Stimulated activated CD4-positive, alpha-beta T cell treated with anti-CD3 and anti-CD28 coated beads, Interleukin-1b, Interleukin-23, amount 100 ng/mL, for 1 hour (primary cell): ENCODE measurements at places on chromosomes 16 and 17.

DNA sequence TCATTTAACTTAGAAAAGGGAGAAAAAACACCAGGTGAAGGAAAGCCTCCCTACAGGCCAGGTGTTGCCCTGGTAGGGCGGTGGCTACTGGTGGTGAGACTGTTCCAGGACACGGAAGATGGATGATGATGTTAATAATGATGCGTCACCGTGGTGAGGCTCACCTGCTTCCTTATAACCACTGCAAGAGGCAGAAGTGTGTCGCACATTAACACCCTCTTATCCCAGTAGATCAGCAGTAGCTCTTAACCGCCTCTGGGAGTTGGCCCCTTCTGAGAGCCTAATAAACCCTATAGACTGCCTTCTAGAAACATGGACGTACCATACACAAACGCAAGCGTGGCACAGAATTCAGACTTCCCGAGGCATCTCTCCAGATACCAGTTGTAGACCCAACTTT, 7.8 kb downstream of the BFAR start:
- no peak for DNase-seq

DNA sequence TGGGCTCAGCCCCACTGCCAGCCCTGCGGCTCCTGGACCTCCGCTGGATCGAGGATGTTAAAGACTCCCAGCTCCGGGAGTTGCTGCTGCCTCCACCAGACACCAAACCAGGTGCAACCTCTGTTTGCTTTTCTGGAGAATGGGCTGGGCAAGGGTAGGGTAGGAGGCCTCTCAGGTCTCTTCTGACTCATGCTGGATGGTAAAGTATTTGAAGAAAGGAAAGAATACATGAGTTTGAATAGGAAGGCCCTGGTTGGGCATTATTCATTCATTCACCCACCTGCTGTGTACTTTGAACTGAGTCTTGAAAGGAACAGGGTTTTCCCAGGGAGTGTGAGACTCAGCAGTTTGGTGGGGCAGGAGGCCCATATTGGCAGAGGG, 6.5 kb upstream of the ORAI3 start:
- no peak for DNase-seq

GRCh38 chr17:73011016-73011486, 81.4 kb downstream of the SLC39A11 start:
- no peak for DNase-seq

GRCh38 chr17:64723781-64724180, 61.7 kb upstream of the SMURF2 start:
- no peak for DNase-seq

GRCh38 chr17:4823373-4824089, 9.6 kb upstream of the MINK1 start:
- DNase-seq = no peak

DNA sequence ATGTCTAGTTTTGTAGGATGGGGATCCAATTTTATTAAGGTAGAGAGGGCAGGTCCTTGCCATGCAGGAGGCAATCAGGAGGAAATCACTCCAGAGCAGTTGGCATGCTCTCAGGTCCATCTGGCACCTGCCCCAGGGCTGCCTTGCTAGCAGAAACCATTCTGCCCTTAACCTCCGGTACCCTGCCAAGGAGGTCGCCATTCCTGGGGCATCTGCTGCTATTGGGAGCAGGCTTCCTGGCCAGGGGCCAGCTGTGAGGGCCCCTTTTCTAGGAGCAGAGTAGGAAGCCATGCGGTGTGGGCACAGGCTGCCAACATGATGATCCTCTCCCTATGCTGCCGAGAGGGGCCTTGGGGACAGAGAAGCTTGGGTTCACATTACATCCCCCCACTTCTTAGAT, 47.6 kb upstream of the MGAT5B start:
- DNase-seq = no peak

DNA sequence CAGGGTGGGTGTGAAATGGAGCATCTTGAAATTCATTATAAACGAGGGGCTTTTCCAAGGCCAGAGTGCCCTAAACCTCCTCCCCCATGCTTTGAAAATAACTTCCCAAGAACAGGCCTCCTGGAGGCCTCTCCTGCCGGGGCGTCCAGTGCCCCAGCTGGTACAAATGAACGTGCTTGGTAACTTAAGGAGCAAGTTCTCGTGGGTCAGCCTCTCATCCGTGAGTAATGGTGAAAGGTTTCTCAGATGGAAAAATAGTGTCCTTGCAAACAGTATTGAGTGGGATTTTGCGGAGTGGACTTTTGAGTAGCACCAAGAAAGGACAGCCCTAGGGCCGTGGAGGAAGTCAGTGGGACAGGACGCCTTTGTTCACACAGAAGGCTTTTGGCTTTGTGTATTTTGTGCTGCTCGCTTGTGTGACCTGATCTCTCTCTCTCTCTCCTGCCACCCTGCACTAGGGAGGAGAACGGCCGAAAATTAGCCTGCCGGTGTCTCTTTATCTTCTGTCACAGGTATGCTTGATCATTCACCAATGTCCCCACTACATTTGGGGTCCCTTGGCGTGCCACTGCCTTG, 34.6 kb downstream of the CLEC16A start:
- DNase-seq = no peak

DNA sequence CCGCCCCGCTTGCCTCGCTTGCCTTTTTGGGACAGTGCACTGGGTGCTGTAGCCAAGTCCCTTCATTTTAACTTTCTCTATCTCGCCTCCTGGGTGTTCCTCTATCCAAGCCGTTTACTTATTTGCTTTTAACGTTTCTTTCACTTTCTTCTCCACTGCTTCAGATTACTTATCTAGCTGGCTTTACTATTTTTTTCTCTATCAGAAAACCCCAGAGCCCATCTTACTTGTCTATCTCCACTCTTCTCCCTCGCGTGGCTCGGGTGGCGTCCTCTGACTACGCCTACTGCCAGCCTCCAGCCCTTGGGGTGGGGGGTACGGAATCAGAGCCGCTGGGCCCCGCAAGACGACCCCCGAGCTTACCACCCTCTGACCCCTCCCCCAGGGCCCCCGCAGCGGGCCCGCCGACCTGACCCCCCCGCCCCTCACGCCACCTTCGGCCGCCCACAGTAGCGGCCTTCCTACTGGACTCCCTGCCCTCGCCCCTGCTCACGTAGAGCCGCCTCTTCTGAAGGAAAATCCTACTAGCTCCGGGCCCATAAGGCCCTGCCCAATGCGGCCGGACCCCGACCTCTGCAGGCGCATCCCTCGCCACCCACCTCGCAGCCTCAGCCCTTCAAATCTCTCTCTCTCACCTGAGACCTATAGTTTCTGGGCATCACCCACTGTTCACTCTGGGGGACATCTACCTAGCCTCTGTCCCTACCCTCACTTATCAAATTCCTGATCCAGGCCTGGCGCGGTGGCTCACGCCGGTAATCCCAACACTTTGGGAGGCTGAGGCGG, 1.0 kb upstream of the SLC12A4 start:
- no peak for DNase-seq
